Iris pigment epithelial cell (primary cell): ENCODE measurements at places on chromosomes 3 and 15.
A peak's percentile ranks its signal among the peaks of the same experiment; 100 is the strongest.

- DNase-seq: no peak
Observed at GRCh38 chr3:4950351-4950784, 28.9 kb upstream of the BHLHE40 start.

DNA sequence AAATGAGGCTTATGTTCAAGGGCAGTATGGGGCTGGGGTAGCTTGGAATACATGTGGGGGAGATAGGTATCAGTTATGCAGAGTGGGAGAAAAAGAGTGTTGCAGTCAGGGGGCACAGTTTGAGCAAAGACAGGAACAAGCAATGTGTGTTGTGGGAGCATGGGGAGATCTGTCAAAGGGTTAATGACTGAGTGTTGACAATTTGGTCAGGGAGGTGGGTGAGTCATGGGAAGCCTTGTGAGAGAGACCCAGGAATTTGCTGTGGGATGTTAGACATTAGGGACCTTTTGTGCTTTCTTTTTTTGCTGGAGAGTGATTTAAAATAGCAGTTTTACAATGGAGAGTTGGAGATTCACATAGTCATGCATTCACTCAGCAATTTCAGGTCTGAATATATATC, 221.6 kb upstream of the NR2E3 start:
- peak; percentile 83 for DNase-seq

DNA sequence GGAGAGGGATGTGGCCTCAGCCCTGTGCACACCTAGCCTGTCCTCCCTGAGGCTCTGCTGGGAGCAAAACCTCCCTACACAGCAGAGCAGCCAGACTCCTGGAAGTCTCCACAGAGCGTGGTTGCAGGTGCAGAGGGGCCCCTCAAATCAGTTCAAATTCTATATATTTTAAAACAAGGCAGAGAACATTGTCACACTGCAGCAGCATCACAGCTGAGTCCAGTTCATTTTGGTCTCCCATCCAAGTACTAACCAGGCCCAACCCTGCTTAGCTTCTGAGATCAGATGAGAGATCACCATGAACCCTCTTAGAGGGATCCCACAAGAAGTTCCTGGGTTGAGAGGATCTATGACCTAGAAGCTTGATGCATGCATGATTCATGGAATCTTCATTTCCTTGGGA, 331.0 kb upstream of the RGMA start:
- DNase-seq: no peak

DNA sequence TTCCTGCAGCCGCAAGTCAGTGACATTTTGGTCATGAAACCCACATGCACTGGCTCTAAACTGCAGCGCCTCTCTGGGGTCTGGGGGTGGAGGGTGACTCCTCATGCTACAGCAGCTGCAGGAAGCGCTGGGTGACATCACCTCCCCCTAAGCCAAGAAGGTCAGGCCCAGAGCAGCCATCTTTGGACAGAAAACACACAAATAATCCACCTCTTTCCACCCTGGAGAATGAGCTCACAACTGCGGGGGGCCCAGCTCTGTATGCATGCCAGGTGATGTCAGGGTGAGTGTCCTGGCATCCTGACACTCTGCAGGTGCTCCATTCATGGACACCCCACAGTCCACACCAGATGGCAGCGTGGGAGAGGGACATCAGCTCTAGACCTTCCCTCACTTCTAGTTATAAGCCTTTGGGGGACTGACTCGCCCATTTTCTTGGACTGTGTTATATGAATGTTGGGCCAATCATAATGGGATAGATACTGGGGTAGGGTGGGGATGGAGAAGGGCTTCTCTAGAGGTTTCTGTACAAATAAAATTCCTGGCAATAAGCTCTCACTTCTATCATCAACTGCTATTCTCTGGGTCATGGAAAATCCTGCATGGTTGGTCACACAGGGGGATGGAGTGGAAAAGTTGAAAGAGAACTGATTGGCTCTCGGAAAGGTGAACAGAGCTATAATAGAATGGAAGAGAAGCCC, 70.7 kb upstream of the THBS1 start:
- no peak for DNase-seq

DNA sequence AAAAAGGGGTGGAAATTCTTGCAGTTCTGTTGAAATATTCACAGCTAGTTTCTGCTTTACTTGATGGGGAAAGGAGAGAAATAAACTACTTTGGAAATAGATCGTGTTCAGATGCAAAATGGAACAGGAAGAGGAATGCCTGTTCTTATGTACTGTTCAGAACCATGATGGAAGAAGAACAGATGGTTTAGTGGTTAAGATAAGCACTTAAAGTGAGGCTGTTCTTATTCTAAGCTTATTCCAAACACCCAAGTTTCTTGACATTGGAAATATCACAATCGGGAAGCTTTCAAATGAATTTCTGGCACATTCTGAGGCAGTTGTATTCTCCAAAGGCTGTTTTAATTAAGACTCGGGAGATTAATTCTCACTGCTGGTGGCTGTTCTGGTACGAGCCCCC, 228.5 kb downstream of the LSAMP start:
- no peak for DNase-seq

- peak; percentile 57 for DNase-seq
Observed at GRCh38 chr15:68994149-68994548, 20.3 kb upstream of the NOX5 start.

- DNase-seq: no peak
Observed at GRCh38 chr3:32734756-32735155, 49.8 kb downstream of the CNOT10 start.

GRCh38 chr3:62525281-62525680, 151.9 kb upstream of the FEZF2 start:
- DNase-seq: peak; percentile 9

- DNase-seq: no peak
Observed at GRCh38 chr3:17030956-17031652, 146.3 kb downstream of the PLCL2 start.

DNA sequence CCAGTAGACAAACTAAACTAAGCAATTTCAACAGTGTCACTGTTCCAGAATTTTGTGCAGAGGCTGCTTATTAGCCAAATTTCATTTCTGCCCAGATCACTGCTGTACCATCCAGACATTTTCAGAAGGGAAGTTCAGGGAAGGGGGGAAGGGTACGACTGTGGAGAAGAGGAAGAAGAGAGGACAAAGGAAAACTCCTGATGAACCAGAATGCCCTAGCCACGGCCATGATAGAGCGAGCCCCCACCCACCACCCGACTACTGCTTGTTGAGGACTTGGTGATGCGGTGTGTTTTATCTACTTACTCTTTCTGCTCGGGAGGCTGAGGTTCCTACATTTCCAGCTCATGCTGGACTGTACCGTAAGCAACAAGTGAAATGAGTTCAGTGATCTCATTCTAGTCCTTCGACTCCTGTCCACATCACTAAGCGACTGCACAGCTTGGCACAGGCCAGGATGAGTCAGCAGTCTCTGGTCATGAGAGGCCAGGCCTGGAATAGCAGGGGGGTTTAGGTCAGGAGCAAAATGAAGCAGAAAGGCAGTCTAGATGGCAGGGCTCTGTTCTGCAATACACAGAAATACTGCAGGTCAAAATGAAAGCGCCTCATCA, 330.8 kb downstream of the TIGIT start:
- peak; percentile 99 for DNase-seq

GRCh38 chr3:177598097-177598833, 401.0 kb upstream of the TBL1XR1 start:
- no peak for DNase-seq

DNA sequence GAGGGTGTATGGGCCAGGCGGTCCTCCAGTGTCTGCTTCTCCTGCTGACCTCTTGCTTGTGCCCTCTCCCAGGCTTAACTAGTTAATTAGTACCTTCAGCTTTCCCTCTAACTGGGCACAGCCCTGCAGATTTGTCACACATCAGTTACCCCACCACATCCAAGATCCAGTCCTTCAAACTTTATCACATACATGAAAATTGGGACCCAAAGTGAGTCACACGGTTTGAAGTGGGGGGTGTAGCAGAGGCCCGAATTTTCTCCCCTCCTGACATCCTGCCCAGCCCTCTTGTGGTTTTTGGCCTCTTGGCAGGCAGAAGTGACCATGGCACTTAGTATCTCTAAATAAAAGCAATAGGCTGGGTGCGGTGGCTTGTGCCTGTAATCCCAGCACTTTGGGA, 3.9 kb downstream of the MAPKAPK3 start:
- DNase-seq: no peak

- peak; percentile 17 for DNase-seq
Observed at GRCh38 chr3:70138606-70139005, 139.1 kb downstream of the SAMMSON start.

- peak; percentile 58 for DNase-seq
Observed at GRCh38 chr3:36868614-36869436, 76.0 kb downstream of the TRANK1 start.

- no peak for DNase-seq
Observed at GRCh38 chr3:69842789-69843188, 103.5 kb downstream of the MITF start.

GRCh38 chr3:17672506-17672905, 69.9 kb downstream of the TBC1D5 start:
- peak; percentile 7 for DNase-seq

- DNase-seq: no peak
Observed at GRCh38 chr15:72908713-72909112, 125.2 kb upstream of the ADPGK start.

DNA sequence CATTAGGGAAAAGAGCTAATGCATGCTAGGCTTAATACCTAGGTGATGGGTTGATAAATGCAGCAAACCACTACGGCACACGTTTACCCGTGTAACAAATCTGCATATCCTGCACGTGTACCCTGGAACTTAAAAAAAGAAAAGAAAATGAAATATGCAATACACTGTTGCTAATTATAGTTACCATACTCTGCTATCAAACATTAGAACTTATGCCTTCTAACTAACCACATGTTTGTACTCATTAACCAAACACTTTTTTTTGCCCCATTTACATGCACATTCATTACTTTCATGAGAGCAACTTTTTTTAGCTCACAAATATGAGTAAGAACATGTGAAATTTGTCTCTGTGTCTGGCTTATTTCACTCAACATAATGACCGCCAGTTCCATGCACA, 253.1 kb downstream of the CGGBP1 start:
- DNase-seq: no peak

GRCh38 chr3:95407709-95408463, 1345.0 kb downstream of the NSUN3 start:
- no peak for DNase-seq

- no peak for DNase-seq
Observed at GRCh38 chr3:127480196-127480954, 110.2 kb downstream of the TPRA1 start.

DNA sequence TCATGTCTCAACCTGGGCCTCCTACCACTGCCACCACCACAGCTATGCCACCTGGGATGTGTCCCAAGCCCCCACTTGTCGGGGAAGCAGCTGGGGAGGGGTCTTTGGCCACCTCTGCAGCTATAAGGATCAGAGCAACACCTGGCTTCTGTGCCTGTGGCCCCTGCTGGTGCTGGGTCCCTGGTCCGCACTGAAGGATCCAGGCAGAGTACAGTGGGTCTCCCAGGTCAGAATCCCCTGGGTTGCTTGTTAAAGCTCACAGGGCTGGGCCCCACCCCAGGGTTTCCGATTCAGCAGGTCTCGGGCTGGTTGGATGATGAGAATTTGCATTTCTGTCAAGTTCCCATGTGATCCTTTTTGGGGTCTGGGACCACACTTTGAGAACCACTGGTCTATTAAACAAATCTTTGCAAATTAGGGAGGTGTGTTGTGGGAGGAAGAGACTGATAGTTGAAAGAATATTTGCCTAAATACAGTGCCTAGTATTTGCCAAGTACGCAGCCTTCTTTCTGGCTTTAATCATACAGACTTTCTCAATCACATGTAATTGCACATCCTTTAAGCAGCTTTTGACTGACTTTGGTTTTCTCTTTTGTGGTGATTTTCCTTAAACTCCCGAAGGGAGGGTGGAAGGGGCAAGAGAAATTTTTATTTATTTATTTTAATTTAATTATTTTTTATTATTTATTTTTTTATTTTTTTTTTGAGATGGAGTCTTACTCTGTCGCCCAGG, 127.3 kb downstream of the IGF1R start:
- no peak for DNase-seq

DNA sequence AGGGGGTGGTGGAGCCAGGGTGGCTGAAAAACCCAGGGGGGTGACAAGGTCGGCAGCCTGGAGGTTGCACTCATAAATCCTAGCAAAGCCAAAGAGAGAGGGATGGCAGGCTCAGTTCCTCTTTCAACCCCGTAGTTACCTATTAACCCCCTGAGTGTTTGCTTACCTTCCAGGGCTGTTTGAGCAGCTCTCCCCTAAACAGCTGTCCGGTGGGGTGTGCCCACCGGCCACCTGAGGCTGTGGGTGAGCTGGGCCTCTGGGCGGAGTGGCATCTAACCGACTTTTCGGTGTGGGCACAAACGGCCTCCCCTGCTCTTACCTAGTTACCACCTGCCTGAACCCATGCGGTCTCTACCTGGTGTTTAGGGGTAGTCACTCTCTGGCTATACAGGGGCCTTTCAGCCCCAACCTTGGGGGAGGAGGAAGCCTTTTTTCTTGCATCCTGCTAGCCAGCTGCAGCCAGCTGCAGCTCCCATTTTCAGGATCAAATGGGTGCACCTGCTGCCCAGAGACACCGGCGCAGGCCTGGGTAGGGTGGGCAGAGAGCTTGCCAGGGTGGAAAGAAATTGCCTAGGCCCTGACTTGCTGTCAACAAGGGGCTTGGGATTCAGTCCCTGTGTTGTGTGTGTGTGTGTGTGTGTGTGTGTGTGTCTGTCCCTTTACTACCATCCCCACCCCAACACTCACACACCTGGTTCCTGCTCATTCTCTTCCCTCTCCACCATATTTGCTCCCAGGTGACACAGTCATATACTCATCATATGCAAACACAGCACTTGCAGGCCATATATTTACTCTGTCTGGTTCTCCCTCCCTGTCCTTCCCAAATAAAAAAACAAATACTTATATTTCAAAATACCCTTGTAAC, 3.7 kb downstream of the DLL4 start:
- DNase-seq: no peak

- no peak for DNase-seq
Observed at GRCh38 chr3:149999421-149999820, 28.7 kb upstream of the PFN2 start.

DNA sequence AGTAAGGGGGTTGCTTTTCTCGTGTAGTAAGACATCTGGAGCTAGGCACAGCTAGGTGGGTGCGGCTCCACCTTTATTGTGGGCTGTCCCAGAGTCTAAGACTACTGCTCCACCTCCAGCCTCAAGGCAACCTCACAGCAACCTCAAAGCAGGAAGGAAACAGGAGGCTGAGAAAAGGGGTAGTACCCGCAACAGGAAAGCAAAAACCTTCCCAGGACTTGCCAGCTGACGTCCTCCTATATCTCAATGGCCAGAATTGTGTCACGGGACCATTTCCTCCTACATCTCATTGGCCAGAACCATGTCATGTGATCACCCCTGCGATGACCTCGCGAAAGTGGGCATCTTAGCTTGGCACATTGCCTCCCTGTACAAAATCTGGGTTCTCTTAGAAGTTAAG, 4.3 kb upstream of the GPR160 start:
- no peak for DNase-seq

- DNase-seq: peak; percentile 89
Observed at GRCh38 chr15:67884514-67885174, 44.8 kb upstream of the RNU6-1 start.

GRCh38 chr15:25670025-25670554, 193.0 kb downstream of the ATP10A start:
- peak; percentile 14 for DNase-seq

- DNase-seq: peak; percentile 36
Observed at GRCh38 chr3:42080453-42080872, 10.7 kb upstream of the TRAK1 start.
